ENCODE measurements at places on chromosomes 13 and 19. TPM values are rescaled to one million over a fixed set of nuclear protein-coding genes. Genes with fewer than 3 reads are reported as not detected.

The CASP14 gene
- total RNA-seq, result not detected

The PLIN4 gene
- 0.07 TPM for total RNA-seq

The ADGRE1 gene
- total RNA-seq, result 0.24 TPM

The XPO4 gene
- 30.6 TPM for total RNA-seq

The NLRP5 gene
- total RNA-seq, result not detected

The CGB2 gene
- not detected for total RNA-seq

The SIGLEC7 gene
- total RNA-seq, result not detected
